SHP77 (cell line): ENCODE measurements at places on chromosomes 11 and 22.
A peak's percentile ranks its signal among the peaks of the same experiment; 100 is the strongest.

GRCh38 chr11:119999220-119999619 lies 138.7 kb downstream of the TRIM29 start:
- DNase-seq, result no peak

DNA sequence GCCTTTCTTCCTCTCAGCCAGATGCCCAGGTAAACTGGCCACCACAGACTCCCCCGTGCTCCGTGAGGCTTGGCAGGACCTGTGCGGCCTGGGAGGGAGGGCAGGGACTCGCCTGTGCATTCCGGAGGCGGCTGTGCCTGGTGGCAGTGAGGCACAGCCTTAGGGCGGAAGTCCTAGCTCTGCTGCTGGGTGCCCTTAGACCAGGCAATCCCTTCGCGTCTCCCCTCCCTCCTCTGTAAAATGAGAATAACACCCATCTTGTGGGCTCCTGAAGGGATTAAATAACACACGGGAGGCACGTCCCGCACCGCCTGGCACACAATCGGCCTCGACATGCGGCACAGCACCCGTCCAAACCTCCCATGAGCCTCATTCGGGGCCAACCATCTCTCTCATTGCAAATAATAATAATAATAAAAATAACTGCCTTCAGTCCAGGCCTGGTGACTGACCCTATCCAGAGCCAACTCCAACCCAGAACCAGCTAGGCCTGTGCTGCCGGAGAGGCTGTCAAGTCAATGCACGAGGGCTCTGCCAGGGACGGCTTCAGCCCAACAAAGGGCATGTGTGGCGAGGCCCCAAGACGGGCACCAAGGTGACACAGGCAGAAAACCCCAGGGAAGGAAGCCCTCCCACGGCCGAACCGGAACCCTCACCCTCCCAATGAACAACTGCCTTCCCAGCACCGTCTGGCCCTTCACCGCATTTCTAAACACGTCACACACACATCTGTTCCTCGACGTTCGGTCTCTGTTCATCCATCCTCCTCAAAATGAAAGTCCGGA lies 8.2 kb downstream of the LTO1 start:
- DNase-seq, result no peak

DNA sequence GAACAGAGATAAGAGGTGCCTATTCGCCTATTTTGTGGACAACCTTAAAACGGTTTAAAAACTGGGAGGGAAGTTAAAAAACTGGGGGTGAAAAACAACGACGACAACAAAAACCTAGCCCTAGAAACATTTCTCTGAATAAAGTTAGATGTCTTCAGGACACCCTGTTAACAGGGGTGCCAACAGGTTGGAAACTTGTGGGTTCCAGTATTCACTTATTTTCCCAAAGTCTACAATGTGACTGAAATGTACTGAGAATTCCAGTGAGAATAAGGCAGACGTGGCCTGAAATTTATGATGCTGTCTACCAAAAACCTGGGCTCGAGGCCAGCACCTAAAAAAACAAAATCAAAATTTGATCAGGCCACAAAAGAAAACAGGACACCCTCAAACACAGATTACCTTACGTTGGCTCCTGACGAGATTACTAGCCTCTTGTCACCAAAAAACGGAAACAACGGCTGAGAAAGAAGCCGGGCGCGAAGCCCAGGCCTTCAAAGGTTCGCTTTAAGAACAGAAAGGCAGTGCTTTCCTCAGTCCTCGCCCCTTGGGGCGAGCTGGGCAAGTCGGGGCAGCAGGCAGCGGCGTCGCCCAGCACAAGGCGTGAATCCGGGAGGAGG lies 906 bp downstream of the CCDC90B start:
- no peak for DNase-seq

DNA sequence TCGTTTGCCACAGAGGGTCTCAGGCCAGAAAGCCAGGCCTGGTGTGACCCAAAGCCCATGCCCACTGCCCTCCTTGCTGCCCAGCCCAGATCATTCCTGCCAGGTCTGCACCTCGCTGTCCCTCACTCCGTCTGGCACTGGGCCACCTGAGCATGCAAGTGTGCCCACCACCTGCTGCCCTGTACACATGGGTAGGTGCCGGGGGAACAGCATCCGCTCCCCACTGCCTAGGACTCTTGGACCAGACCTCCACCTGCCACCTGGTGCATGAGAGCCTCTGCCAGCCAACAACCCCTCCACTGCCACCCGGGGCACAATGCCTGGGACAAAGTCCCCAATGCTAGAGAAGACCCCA lies 12.5 kb downstream of the MGAT3 start:
- DNase-seq, result peak; percentile 44

DNA sequence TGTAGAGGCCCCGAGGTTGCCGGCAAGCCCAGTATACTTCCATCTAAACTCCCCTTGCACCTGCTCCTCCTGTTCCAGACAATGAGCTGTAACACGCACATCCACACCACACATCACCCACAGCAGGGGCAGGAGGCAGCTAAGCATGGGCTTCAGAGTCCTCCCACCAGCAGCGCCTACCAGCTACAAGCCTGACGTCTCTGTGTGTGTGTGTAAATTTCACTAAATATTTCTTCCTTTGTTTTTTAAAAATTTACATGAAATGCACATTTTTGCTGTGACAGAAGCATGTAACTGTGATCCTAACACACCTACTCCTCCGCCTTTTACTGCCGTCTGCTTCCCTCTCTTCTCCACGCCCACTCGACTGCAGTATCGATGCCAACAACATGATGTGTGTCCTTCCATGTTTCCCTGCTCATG lies 29.4 kb upstream of the PACSIN2 start:
- DNase-seq, result no peak

DNA sequence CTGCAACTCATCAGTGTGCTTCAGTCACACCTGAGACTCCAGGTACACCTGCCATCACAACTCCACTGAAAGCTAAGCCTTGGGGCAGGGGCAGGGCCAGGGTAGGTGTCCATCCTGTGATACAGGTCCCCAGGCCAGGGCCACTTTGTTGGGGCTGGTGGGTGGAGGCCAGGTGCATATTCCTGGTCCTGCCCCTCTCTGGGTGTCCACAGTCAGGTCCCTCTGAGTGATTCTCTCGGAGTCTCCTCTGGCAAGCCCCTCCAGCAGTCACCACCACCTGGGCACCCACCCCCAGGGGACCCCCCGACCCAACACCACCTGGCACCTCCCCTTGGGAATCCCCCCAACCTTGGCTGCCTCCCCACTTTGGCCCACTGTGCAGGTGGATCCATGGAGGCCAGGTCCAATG lies 9.5 kb upstream of the ACR start:
- no peak for DNase-seq

- no peak for DNase-seq
These were observed 24.1 kb downstream of the RNF214 start for GRCh38 chr11:117256573-117256972.

- no peak for DNase-seq
These were observed 62.6 kb upstream of the SLC6A5 start for GRCh38 chr11:20536784-20537183.

- no peak for DNase-seq
These were observed 33.5 kb downstream of the SCUBE2 start for GRCh38 chr11:9057888-9058287.

DNA sequence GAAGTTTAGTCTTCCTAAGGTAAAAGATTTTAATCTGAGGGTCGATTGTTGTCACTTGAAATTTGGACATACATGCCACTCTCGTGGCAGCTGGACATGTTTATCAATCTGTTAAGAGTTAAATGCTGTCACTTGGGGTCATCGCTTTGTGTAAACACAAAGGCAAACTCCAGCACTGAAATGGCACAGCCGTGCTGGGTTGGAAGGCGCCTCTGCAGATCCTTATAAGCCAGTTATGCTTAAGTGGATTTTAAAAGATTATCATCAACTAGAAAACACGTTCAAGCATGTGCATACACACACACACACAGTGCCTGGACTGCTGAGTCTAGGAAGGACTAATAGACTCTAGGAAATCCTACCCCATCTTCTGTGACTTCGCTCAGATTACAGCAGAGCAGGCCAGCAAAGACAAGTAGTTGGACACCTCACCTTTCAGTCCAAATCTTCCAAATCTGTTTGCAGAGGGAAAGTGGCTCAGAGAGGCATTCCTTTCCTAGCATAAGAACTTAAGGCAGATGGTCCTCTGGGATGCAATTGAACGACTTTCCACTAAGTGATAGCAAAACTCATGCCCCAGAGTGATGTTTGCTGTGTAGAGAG lies 83.7 kb downstream of the CACNG2 start:
- DNase-seq, result no peak

- no peak for DNase-seq
These were observed 712 bp downstream of the IL2RB start for GRCh38 chr22:37148742-37149665.

GRCh38 chr11:7514099-7514591 lies 346 bp downstream of the PPFIBP2 start:
- no peak for DNase-seq

- no peak for DNase-seq
These were observed 60.9 kb downstream of the PDHX start for GRCh38 chr11:34977089-34977912.

DNA sequence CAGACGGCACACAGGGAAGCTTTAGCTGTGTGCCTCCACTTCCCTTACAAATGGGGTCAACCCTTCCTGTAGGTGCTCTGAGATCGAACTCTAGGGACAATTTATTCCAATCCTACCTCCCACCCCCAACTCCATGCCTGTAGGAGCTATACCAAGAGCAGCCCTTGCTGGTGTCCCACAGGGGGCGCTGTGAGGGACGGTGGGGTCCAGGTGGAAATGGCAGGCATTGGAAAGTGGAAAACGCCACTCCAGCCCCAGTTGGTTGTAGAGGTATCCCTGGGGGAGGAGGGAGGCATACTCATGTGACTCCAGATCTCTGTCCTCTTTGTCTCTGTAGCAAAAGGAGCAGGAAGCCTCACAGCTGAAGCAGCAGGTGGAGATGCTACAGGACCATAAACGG lies 161.3 kb downstream of the MYO18B start:
- no peak for DNase-seq

DNA sequence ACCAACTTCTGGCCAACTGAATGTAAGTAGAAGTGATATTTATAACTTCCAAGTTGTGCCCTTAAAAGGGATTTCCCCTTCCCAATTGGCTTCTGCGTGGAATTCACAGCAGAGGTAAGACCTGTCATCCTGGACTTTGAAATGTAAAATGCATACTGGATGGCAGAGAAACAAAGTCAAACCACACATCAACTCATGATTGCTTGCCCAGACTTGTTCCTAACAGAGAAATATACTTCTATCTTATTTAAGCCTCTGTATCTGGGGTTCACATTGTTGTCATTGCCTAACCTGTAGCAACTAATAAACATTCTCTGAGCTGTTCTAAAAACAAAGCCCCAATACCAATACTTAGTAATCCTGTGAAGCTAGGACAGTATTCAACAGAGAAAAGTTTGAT lies 6.2 kb downstream of the ME3 start:
- no peak for DNase-seq

GRCh38 chr22:44147821-44148574 lies 32.7 kb upstream of the PARVG start:
- DNase-seq, result no peak
